ENCODE measurements at places on chromosomes 1 and 21.
A peak's percentile ranks its signal among the peaks of the same experiment; 100 is the strongest.

DNA sequence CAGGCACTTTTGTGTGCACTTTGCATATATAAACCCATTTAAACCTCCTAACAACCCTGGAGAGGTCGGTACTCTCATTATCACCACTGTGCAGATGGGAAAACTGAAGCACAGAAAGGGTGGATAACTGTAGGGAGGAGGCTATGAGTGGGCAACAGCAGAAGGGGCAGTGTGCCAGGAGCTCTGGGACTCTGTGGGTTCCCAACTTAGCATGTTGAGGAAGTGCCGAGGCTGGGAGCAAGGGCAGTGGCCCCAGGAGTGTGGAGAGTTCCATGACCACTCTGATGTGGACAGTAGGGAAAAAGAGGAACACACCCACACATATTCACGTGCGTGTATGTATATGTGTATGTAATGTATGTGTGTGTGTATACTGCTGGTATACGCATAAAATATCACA lies 25.7 kb upstream of the KCNC4 start:
- DNase-seq: no peak

GRCh38 chr1:14778898-14779865 lies 180.7 kb downstream of the KAZN start:
- no peak for DNase-seq

GRCh38 chr1:165439330-165439729 lies 5.6 kb downstream of the RXRG start:
- DNase-seq: no peak

DNA sequence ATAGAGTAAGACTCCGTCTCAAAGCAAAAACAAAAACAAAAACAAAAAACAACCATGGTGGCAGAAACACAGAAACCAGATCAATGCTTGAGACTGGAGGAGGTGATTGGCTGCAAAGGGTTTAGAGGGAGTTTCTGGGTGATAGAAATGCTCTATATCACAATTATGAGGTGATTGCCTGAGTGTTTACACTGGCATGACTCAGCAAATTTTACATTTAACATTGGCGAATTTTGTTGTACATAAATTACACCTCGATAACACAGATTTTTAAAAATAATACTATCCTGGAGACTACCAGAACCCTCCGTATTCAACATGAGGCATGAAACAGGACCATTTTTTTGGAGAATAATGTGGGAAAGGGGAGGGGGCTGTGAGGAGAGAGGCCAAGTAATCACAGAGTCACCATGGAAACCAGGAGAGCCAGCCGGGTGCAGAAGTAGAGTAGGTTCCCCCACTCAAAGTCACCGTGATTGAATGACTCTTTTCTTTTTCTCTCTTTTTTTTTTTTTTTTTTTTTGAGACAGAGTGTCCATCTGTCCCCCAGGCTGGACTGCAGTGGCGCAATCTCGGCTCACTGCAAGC lies 24.3 kb downstream of the HEYL start:
- no peak for DNase-seq

DNA sequence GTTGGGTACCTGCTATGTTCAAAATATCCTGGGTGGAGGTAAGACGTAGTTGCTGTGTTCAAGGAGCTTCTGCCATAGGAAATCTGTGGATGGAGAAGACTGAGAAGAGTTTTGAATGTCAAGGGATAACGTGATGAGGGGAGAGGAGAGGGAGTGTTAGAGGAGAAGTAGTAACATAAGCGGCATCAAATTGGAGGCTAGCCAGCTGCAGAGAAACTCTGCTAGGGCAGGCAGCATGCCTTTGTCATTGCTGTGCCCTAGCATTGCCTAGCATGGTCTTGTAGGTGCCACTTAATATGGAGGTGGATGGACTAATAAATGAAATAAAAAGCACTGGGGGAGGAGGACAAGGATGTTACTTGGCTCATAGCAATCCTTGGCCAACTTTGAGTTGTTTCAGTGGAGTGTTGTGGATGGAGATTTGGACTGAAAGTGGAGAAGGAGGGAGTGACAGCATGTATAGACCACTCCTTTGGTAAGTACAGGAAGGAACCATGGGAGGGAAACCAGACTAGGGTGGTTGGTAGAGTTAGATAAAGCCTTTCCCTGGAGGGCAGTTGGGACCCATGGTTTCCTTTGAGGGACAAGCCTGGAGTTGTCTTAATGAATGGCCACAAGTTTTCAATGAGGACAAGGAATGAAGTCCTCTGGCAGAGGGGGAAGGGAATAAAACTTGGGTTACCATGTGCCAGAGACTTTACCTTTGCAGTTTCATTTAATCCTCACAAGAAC lies 6.3 kb downstream of the VANGL1 start:
- no peak for DNase-seq

DNA sequence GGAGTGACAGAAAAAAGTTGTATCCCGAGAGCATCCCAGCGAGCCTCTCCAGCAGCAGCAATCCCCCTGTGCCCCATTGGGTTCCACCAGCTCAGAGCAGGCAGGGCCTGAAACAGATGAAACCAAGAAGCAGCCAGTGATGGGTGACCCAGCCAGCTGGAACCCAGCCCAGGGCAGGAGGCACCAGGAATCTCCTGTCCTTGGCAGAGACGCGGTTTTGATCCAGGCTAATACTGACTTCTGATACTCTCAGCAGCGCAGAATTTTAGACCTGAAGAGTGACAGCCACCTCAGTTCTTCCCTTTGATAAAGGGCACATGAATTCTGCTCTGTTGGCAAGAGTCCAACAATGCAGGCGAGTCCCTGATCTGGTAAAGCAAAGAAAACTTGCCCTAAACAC lies 11.4 kb upstream of the OLIG1 start:
- no peak for DNase-seq

- no peak for DNase-seq
Observed at GRCh38 chr1:190904091-190904695, 426.5 kb upstream of the BRINP3 start.

DNA sequence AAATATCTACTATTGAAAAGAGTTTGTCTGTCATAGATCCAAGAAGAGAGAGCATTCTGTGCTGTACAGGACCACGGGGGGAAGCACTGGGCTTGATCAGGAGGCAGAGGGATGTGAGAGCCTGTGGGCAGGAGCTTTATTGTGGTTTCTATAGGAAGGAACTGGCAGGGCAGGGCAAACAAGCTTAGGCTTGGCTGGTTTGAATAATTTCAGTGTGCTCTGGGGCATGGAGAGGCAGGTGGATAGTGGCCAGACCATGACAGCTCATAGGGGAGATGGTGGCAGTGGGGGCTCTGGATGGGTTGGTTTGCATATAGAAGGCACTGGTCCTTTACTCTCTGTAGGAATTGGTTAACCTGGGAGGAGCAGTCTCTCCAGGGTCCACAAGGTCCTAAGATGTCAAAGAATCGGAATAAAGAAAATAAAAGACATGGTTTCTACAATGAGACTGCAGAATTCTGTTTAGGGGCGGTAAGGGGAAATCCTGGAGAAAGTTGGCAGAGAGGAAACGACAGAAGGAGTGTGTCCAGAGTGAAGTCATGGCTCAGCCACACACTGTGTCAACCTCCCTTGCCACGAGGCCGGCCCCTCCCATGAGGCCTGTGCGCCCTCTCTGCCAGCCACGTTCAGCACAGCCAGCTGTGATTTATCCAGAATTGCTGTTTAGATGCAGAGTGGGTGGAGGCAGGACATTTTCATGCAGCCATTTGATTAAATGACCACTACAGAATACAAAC lies 81.7 kb upstream of the PGBD5 start:
- peak; percentile 69 for DNase-seq

- no peak for DNase-seq
Observed at GRCh38 chr1:96002969-96003964, 718.3 kb upstream of the PTBP2 start.

GRCh38 chr1:54883349-54884102 lies 3.5 kb downstream of the DHCR24 start:
- DNase-seq: no peak

All from right lung (tissue), 10 donors.